Bronchial epithelial cell (primary cell): ENCODE measurements at places on chromosomes 13 and 19.

GRCh38 chr19:1001538-1002166 lies 1.4 kb downstream of the GRIN3B start:
- DNase-seq, result no peak

- no peak for DNase-seq
Measured at GRCh38 chr19:31092274-31092673, 257.0 kb downstream of the TSHZ3 start.

DNA sequence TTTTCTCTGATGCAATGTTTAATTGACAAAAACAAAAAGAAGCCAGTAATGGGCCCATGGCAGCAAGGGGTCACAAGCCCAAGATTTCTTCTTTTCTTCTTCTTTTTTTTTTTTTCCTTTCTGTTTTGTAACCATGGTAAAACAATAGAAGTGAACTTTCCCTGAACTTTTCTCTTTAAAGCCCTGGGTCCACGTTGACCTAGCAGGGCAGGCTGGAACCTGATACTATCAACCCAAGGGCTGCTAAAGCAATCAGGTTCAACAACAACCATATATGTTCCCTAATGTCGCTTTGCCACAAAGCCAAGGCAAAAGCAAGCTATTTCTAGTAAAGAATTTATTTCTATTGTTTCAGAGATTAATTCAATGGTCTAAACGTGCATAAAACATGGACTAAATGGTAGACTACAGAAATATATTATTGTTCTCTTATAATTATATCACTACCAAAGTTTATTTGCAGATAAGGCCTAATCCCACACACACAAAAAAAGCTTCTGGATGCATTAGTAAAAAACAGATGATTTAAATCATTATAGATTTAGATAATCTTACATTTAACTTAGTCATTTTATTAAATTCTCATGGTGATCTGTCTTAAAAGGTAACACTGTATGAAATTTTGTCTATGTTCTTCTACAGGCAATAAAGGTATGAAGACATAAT lies 153.9 kb downstream of the DACH1 start:
- DNase-seq, result peak; percentile 8

- no peak for DNase-seq
Measured at GRCh38 chr13:28432816-28433560, 61.9 kb downstream of the FLT1 start.

GRCh38 chr19:56603829-56604228 lies 8.7 kb downstream of the ZNF71 start:
- no peak for DNase-seq

DNA sequence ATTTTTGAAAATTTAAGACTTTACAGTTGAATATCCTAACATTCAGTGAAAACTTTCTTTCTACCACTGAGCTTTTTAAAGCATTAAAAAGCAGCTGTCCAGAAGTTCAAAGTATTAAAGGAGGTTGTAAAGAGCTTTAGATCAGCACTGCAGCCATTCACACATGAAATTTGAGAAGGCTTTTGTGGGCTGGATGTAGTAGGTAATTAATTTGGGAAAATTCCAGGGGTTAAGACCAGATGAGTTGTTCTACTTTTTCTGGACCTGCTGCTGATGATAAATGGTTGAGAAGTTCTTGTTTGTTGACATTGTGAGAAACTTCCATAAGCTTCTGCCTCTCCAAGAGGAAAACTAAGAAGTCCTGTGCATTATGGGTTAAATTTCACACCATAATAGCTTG lies 1779.6 kb upstream of the PRR20A start:
- no peak for DNase-seq
